NCI-H2081 treated with DMSO at 0.1 percent for 48 hours (cell line): ENCODE measurements at places on chromosomes 3 and 15.

DNA sequence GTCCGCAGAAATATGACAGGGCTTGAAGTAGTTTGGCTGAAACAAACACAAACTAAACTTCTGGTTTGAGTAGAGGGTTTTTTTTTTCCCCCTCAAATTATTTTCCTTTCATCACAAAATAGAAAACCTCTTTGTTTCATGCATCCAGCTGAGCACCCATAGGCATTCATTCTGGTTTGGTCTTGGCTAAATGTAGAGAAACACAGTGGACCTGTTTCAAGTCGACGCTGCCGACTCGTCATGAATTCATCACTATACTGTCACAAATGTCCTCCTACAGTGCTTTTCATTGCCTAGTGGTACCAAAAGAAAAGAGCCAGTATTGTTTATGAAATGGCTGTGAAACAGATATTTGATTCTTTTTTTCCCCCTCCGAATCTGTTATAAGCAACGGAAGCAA, 52.4 kb upstream of the GYG1 start:
- no peak for DNase-seq

DNA sequence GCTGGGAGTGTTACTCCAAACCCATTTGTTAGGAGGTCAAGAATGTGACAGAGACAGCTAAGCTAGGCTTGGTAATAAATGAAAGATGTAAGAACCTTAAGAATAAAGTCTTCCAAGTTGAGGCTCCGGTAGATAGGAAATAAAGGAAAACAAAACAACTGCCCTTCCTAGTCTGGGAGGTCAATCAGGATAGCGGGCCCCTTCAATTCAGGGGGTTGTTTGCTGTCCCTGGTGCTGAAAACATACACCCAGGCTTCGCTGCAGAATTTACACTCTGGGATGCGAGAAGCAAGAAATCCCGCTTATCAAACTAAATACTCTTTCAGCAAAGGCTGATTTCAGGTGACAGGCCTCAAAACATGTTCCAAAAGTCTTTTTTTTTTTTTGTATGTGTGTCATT, 393.4 kb downstream of the NTRK3 start:
- no peak for DNase-seq

GRCh38 chr15:58523634-58524033, 91.8 kb downstream of the LIPC start:
- DNase-seq = no peak

GRCh38 chr3:195889870-195890295, 18.5 kb downstream of the TNK2 start:
- DNase-seq = no peak

- DNase-seq = no peak
Observed at GRCh38 chr3:75192146-75192616, 471.9 kb upstream of the FRG2C start.

DNA sequence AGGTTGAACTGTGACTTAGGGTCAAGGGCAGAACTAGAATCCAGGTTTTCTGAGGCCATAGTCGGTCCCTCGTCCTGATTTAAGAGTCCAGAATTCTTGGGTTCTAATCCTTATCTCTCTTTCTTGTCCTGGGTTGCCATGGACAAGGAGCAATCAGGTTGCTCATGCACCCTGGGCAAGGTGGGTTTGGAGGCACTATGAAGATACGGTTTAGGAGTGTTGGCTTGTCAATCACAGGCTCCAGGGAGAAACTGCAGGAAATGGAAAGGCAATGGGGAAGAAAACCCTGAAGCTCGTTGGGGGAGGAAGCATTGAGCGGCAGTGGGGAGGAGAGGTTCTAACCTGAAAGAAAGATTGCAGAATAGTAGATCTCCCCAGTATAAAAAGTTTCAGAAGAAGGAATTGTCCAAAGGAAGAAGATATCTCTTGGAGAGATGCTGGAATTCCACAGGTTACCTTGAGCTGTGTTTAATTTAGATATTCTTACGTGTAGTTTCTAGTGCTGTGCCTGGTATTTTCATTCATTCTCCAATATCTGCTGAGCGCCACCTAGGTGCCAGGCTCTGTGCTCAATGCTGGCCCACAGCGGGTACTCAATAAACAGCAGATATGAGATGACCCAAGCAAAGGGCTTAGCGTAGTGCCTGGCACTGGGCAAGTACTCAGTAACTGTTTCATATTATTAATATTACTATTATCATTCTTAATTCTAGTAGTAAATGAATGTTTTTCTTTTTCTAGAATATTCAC, 2.0 kb downstream of the ACAN start:
- DNase-seq = no peak

GRCh38 chr3:143608966-143609365, 239.3 kb downstream of the SLC9A9 start:
- DNase-seq = no peak

GRCh38 chr3:133271042-133271441, 128.8 kb upstream of the BFSP2 start:
- DNase-seq = no peak

- DNase-seq = no peak
Observed at GRCh38 chr3:22907796-22908195, 295.3 kb upstream of the UBE2E2 start.

DNA sequence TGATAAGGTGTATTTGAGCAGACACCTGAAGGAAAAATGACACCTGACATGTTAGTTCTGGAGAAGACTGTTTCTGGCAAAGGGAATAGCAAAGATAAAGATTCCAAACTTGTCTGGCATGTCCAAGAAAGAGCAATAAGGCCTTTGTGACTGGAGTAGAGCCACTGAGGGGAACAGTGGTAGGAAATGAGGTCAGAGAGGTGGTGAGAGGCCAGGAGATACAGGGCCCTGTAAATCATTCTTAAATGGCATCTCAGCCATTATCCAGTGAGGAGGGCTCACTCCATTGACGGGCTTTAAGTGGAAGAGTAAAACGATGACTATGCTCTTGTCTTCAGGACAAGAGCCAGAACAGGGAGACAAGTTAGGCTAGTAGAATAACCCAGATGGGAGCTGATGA, 4.5 kb downstream of the SLC49A4 start:
- no peak for DNase-seq

GRCh38 chr3:29072611-29073010, 208.3 kb upstream of the RBMS3 start:
- DNase-seq = no peak

- no peak for DNase-seq
Observed at GRCh38 chr15:35616498-35617271, 70.7 kb upstream of the DPH6 start.

DNA sequence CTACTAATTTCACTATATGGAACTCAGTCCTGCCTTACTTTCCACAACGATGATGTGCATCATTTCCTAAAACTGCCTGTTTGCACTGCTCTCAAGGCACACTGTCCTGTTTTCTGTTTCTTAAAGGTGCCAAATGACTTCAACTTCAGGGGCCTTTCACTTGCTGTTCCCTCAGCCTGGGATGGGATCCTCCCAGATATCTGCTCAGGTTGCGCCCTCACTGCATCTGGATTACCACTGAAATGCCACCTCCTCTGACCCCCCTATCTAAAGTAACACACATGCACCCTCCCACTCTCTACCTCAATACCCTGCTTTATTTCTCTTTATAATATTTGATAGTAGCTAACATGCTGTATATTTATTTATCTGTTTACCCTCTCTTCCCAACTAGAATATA, 123.8 kb upstream of the CMC1 start:
- DNase-seq = no peak

DNA sequence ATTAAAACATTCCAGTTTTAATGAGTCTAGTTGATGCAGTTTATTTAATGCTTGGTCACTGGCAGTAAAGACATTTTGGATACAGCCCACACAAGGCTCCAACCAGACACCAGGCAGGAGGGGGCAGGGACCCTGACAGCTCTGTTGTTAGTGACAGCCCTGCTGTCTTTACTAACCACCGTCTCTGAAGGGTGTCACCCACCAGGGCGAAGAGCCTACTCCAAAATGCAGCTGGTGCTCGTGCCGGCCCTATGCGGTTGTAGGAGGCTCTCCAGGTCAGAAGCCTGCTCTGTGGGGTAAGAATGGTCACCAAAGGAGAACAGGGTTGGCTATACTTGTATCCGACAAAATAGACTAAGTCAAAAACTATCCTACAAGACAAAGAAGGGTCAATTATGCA, 132.2 kb downstream of the ATP10A start:
- DNase-seq = no peak

GRCh38 chr3:101549473-101549872, 12.2 kb upstream of the TRMT10C start:
- no peak for DNase-seq

DNA sequence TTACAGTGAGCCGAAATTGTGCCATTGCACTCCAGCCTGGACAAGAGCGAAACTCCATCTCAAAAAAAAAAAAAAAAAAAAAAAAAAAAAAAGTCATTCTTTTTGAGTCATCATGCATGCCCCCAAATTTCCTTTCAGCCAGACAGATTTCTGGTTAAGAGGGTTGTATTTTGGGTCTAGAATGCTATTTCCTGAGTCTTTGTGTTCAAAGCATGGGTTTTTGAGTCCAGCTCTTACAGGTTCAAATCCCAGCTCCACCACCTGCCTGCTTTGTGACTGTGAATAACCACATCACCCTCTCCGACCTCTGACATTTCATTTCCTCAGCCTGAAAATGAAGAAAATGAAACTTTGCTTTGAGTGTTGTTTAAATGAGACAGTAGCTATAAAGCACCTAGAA, 9.3 kb upstream of the C15orf61 start:
- no peak for DNase-seq

DNA sequence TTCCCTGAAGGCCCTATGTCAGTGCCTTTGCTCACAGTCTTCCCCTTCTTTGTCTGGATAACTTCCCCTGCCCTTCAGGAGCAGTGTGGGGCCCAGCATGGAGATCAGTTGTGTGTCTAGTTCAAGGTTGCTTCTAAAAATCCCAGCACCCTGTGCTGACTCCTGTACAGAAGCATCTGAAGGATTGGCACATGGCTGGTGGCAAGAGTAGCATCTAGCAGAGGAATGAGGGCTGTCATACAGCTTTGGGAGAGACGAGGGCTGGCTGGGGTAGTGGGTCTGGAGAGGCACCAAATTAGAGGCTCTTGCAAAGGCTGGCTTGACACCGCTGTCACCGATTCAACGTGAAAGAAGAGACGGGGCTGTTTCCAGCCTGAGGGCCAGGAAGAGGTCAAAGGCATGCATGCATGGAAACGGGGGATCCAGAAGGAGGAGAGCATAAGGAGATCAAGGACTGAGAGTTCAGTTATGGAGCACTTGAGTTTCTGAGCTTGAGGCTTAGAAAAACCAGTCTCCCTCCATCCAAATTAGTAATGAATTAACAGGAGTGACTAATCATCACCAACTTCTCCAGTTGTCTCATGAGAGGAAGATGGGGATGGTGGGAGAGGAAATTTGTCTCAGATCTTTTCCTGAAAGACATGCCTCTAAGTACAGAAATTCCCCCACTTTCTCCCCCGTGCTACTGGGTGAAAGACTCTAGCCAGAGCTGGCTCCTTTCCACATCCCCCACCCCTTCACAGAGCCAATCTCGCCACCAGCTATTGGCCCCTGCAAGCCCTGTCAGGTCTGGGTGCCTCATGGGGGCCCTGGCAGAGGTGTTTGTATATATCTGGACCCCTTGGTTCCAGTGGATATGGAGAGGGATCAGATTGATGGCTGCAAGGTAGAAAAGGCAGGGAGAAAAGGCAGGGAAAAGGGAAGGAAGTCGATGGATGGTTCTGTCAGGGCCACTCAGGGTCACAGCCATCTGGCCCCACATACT, 45.9 kb downstream of the SLCO2A1 start:
- DNase-seq = no peak

- no peak for DNase-seq
Observed at GRCh38 chr3:43707998-43708397, 17.3 kb downstream of the ABHD5 start.

DNA sequence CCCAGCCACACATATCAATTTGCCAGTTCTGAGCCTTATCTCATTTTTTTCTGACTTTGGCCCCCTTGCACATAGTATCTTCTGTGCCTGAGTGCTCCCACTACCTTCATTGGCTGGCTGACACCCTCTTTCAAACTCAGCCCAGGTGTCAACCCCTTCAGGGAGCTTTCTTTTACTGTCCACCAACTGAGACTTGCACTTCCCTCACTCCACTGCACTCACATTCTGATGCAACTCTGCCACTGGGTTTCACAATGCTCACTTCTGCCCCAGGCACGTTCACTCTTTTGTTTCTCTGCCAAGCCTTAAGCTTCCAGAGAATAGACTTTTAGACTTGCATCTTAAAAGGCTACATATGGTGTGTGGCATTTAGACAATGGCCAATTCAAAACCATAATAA, 101.5 kb upstream of the CBLB start:
- DNase-seq = no peak

DNA sequence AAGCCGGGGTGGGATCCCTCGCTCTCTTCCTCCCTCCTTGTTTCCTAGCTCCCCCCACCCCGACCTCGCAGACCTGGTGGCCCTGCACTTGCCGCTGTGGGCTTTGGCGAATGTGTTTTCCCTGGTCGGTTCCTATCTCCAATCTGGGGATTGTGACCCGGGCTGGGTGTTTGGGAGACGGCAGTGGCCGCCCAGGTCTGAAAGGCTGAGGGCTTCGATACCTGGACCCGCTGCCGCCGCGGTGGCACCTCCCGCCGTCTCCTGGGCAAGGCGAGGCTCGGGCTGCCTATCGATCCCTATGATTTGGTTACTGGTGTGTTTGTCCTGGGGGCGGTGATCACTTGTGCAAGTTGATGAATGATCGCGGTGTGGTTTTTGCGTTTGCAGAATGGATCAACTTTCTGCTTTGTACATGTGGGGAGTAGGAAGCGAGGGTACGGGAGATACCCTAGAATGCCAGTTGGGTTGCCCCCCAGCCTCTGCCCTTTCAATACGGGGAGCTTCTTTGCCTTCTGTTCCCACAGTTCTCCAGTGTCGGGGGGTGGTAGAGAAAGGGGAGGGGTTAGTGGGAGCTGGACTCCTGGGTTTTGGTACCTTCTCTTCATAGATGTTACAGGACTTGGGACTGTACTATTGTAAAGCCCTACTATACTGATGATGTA, 3.0 kb downstream of the BBX start:
- DNase-seq = no peak

DNA sequence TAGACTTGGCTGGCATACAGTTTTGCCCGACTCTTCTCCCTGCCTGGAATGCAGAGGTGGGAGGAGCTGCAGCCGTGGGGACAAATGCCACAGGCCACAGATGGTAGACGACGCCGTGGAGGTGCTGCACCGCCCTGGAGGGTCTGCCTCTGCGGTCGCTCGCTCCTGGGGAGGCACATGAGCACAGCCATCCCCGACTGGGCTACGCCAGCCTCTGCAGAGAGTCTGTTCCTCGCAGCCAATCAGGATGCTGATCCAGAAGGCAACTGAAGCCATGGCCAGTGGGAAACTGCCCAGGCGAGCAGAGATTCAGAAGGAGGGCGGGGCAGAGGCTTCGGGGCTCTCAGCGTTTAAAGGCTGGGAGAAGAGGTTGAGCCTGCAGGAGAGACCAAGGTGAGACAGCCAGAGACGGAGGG, 11.9 kb upstream of the LRRC15 start:
- no peak for DNase-seq
